ENCODE measurements at places on chromosomes 5 and 9.
A peak's percentile ranks its signal among the peaks of the same experiment; 100 is the strongest.

DNA sequence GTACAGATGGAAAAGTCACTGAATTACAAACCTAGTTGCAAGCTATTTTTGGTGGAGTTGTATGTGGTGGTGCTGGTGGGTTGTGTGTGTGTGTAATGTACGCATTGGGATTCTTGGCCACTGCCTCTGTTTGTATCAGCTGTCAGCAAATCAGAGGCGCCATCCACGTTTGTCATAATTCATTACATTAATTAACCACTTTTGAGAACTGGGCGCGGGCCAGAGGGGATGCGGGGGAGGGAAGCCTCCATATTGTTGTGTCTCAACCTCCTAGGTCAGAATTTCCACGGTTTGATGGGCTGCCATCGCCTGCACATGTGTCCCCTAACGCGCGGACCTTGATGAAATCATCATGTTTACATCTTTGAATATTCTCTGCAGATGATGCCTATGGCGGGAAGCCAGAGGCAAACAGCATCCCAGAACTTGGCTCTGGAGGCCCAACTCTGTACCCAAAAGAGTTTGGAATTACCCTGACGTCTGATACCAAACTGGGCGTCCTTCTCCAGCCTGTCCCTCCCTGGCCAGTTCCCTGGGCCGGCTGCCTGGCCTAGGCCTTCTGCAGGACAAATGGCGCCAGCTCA is 54.9 kb downstream of the FGF18 start:
- no peak for DNase-seq

DNA sequence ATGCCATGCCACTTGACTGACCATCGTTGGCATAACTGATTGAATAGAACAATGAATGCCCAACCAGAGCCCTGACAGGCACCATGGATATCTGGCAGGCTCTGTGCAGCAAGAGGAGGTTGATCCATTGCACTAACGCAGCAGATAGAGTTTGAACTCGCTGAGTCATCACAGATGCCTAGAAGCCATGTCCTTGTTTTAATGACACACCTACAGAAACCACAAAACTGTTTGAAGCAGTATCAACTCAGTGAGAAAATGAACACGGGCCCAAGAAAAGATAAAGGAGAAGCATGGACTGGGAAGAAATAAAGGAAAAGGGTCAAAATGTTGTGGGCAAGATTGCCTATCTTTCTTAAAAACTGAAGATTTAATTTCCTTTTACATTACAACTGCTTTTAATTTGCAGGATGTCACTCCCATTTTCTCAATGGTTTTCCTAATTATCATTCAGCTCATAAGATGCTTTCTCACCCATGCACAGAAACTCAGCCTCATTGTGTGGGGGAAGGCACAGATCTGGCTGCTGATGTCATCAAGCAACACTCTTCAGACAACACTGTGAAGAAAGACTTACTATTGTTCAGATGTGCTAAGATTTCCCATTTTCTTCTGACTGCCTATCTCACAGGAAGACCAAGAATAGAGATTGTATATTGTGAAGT is 129.0 kb downstream of the PIK3R1 start:
- DNase-seq: peak; percentile 22

GRCh38 chr5:125914471-125914870 is 508.7 kb upstream of the GRAMD2B start:
- DNase-seq: no peak

DNA sequence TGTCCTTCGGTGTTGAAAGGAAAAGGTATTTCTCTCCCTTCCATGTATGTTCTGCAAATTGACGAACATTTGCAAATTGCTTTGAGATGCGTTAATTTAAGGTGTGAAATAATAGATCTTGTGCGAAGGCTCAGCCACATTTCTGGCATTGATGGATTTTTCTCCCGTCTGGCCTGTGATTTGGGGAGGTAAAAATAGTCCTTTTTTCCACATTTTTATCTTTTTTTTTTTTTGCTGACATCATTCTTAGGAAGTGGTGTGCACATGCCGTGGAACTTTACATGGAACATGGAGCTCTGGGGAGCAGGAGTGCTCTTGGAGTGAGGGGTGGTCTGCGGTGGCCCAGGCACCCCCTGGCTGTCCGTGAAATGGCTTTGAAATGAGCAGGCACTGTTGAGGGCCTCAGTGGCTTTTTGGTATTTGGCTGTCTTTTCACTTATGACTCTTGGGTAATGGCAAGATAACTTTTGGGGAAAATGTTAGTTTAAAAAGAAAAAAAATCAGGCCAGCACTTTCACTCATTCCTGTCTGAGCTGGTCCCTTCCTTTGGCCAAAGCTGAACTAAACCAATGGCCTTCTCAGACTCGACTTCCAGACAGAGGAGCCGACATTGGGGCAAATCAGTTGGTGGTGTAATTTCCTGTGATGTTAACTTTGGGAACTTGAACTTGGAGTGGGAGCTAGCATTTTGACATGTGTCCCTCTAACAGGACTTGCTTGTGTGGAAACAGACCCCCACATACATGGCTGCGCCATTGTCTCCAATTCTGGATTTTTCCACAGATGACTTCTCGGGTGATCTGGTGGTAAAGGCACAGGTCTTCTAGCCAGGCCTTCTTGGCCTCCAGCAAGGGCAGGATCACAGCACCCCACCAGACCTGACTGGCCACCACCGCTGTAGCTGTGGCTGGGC is 4.2 kb downstream of the NEK6 start:
- DNase-seq: no peak

Measured in GM10248 (cell line).